ENCODE measurements at places on chromosomes 5 and 9.

- no peak for DNase-seq
These were observed 14.3 kb downstream of the ARHGAP26 start for GRCh38 chr5:142784401-142784955.

GRCh38 chr9:95048225-95049087, 269.1 kb downstream of the FANCC start:
- DNase-seq: peak; percentile 45

DNA sequence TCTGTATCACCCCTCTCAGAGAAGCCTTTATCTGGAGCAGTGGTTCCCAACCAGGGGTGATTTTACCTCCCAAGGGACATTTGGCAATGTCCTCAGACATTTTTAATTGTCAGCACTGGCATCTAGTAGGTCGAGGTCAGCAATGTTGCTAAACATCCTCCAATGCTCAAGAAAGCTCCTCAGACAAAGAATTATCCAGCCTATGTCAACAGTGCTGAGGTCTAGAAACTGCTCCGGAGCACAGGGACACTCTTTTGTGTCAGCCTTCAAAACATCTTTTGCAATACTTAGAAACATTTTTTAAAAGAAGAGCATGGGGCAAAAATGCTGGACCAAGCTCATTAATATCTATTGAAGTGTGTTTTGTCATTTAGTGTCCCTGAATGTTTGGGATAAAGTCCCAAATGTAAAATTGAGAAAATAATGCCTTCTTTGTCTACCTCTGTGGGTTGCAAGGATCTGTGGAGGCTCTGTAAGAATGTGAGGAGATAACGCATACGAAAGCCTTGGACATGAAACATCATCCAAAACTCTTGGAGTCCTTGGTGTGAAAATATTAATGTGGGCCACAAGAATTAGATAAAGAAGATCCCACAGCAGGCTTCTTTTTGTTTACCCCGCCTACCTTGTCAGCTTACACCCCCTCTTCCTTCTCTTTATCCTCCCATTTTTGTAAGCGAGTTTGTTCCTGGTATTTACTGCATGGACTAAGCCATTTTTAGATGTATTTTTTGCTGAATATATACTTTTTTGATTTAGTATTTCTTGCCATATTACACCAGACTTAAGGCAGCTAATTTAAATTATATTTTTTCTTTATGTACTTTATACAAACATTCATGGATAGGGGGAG, 193.5 kb downstream of the CD180 start:
- no peak for DNase-seq

- DNase-seq: no peak
These were observed 12.1 kb downstream of the RGS14 start for GRCh38 chr5:177369645-177370440.

GRCh38 chr9:12185856-12186255, 507.3 kb upstream of the TYRP1 start:
- DNase-seq: no peak

DNA sequence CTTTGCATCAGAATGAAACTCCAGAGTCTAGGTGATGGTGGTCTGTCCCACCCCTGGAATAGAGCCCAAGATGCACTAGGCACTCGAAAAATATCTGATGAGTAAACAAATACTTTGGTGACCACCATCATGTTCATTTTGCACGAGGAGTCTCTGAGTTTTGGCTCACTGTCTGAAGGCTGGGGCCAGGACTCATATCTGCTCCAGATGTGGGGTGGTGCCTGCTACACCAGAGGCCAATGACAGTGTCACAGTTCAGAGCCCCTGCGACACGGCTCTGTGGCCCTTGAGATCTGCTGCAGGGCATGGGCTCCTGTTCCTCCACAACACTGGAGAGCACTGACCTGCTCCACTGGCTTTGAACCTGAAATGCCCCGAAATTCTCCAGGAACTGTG, 164.6 kb downstream of the ROR2 start:
- no peak for DNase-seq

- no peak for DNase-seq
These were observed 29.5 kb downstream of the RAI14 start for GRCh38 chr5:34685485-34686165.

GRCh38 chr9:132478353-132479050, 68.5 kb downstream of the CFAP77 start:
- no peak for DNase-seq

GRCh38 chr5:66234241-66234640, 90.1 kb downstream of the SREK1 start:
- no peak for DNase-seq

- no peak for DNase-seq
These were observed 902.3 kb upstream of the DMAC1 start for GRCh38 chr9:8701904-8702303.

GRCh38 chr9:34986540-34987047, 3.0 kb upstream of the DNAJB5 start:
- DNase-seq: no peak

GRCh38 chr5:159663986-159664385, 252.3 kb upstream of the ADRA1B start:
- DNase-seq: no peak

GRCh38 chr5:152900332-152900731, 495.3 kb upstream of the NMUR2 start:
- no peak for DNase-seq

DNA sequence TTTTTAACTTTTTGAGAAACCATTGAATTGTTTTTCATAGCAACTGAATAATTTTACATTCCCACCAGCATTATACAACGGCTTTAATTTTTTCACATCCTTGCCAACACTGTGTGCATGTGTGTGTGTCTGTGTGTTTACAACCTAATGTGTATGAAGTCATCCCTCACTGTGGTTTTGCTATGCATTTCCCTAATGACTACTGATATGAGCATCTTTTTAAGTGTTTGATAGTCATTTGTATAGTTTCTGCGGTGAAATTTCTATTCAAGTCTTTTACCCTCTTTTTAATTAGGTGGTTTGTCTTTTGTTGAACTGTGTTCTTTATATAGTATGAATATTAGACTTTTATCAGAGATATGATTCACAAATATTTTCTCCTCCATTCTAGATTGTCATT, 263.1 kb upstream of the COX7C start:
- DNase-seq: no peak

DNA sequence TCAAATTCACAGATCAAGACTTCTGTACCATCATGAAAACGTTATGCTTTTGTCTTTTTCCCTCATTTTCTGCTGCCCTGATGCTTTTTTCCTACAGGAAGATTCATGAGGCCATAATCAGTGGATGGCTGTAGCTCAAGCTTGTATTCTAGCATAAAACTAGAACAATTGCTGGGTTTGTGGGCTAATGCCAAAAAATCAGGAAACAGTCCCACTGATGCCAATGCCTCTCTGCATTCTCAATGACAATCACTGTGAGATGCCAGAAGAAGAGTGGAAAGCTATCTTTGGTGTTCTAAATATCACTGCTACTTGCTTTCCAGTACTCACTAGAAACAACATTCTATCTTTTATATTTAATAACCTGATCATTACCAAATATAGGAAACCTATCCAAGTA, 33.3 kb upstream of the FAM170A start:
- DNase-seq: no peak

DNA sequence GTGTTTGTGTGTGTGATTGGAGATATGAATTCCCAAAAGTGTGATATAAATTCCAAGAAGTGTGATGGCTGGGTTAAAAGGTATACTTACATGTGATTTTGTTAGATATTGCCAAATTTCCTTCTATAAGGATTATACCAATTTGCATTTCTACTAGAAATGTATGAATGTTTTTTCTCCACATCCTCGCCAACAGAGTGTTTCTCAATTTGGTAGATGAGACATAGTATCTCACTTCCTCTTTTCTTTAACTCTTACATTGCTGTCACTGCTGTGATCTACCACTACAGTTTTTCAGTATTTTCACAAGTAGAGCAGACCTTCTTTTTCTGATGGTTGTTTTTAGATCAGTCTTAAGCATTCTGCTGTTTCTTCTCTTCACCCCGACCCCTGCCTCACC, 111.3 kb downstream of the FER start:
- no peak for DNase-seq

DNA sequence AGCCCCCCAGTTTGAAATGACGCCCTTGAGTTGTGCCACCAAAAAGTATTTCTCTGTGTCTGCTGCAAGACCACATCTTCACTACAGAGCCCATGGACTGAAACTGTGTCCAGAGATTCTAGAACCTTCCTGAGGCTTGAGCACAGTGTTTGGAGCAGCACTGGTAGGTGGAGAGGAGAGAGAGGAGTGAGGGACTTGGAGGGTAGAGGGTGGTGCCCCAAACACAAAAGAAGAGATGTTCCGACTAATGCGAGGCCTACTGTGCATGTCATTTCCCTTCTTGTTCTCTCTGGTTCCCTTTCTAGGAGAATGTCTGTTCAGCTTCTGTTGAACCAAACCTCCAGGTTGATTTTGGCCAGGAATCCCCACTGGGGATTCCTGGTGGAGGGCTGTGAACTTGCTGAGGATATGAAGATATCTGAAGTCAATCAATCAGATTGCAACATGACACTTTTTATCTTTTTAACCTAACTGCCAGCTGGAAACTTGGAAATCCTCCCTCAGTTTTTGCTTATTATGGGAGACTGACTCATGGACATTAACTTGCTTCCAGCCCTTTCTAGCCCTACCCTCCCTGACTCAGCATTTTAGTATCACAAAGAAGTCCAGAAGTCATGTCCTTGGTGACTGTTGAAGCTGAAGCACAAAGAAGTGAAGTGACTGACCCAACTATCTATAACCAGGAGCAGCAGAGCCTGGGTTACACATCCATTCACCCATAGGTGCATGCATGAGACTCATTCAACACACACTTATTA, 154.5 kb downstream of the NR3C1 start:
- no peak for DNase-seq

- DNase-seq: no peak
These were observed 273.6 kb downstream of the FSTL4 start for GRCh38 chr5:133338504-133339355.

GRCh38 chr9:132787748-132788159, 90.3 kb downstream of the AK8 start:
- no peak for DNase-seq

- no peak for DNase-seq
These were observed 33.4 kb upstream of the ADAMTS2 start for GRCh38 chr5:179378441-179379271.

- no peak for DNase-seq
These were observed 1.9 kb downstream of the ENTPD8 start for GRCh38 chr9:137439158-137439714.

GRCh38 chr5:155912291-155912690, 414.7 kb upstream of the SGCD start:
- DNase-seq: no peak

DNA sequence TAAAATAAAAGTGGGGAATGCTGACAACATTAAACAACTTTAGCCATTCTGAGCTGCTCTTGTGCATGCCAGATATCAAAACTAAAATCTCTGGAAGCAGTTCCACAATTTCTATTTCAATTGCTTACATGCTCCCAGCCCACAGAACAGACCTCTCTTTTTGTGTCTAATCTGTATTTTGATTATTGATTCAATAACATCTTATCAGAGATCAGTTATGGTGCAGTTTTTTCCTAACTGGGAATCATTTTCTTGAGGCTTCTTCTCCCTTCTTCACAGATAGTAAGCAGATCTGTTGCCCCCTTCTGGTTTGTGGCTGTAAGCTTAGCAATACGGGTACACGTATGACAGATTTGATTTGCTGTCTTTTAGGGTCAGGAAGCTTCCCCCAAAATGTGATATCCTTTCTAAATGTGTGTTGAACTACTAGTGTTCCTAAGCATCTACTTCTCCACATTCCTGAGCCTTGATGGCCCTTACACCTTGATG, 39.4 kb downstream of the MRPS27 start:
- DNase-seq: no peak

- no peak for DNase-seq
These were observed 2.6 kb upstream of the DAB2IP start for GRCh38 chr9:121648799-121649198.

DNA sequence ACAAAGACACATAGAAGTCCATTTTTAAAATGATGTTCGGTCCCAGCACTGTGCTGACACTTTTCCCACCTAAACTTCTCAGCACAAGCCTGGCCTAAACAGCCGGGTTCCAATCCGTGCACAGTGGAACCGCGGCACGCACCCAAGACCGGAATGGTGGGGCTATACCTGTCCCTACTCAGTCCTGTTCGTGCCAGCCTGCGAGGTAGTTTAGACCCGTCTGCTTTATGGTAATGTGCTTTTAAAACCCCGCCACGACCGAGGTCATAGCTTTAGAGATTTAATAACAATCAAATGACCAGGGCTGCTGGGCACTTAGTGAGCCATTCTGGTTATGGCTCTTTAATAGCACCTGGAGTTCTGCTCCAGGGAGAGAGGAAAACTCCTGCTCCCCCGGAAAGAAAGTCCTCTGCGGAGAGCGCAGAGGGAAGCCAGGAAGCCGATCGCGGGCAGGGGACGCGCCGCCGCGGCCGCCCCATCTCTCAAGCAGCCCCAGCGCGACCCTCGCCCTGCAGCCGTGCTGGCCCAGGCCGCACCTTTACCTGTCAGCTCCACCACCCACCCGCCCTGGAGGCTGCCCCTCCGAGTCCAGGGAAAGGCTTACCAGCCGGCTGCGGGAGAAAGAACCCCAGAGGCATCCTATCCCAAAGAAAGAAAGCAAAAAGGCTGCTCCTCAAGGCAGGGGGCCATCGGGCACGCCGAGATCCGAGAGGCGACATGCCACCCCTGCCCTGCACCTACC, 511 bp downstream of the ARL15 start:
- DNase-seq: peak; percentile 24

DNA sequence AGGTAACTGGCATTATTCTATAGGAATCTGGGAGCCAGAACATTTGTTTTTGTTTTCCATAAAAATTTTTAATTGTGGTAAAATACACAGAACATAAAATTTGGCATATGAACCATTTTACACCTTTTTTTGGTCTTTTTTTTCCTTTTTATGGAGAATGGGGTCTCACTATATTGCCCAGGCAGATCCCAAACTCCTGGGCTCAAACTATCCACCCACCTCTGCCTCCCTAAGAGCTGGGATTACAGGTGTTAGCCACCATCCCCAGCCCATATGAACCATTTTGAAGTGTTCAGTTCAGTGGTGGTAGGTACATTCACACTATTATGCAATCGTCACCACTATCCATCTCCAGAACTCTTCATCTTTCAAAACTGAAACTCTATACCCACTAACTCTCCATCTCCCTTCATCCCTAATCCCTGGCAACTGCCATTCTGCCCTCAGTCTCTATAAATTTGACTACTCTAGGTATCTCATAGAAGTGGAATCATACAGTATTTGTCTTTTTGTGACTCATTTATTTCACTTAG, 13.4 kb downstream of the ZMAT2 start:
- DNase-seq: no peak

- no peak for DNase-seq
These were observed 56.2 kb upstream of the ALDH1B1 start for GRCh38 chr9:38336341-38336740.

GRCh38 chr9:18397076-18397475, 76.9 kb upstream of the ADAMTSL1 start:
- DNase-seq: no peak

GRCh38 chr9:120151806-120152205, 428.2 kb downstream of the CDK5RAP2 start:
- no peak for DNase-seq

GRCh38 chr5:138438003-138438723, 694 bp upstream of the REEP2 start:
- no peak for DNase-seq

GRCh38 chr5:59562756-59563389, 330.7 kb downstream of the PDE4D start:
- DNase-seq: no peak

All from activated naive CD4-positive, alpha-beta T cell treated with anti-CD3 and anti-CD28 coated beads, Interleukin-2, amount 50 U/mL, for 72 hours (primary cell).